ENCODE measurements at places on chromosomes 2 and 18. TPM values are rescaled to one million over a fixed set of nuclear protein-coding genes. Genes with fewer than 3 reads are reported as not detected.

- H3K36me3 ChIP-seq: no peaks in the 10 kb centered on the region
- no peaks in the 10 kb centered on the region for H3K27me3 ChIP-seq
- H3K4me1 ChIP-seq: no peaks in the 10 kb centered on the region
- DNase-seq: no peak
- no peak overlapping the region for H3K4me3 ChIP-seq
- H3K27ac ChIP-seq: no peak overlapping the region
Observed at GRCh38 chr18:68427951-68428401, 286.9 kb downstream of the TMX3 start.

- no peak for DNase-seq
- H3K36me3 ChIP-seq: no peaks in the 10 kb centered on the region
- no peaks in the 10 kb centered on the region for H3K4me1 ChIP-seq
- no peaks in the 10 kb centered on the region for H3K27me3 ChIP-seq
- no peak overlapping the region for H3K27ac ChIP-seq
Observed at GRCh38 chr2:63545023-63545422, 43.3 kb downstream of the WDPCP start.

DNA sequence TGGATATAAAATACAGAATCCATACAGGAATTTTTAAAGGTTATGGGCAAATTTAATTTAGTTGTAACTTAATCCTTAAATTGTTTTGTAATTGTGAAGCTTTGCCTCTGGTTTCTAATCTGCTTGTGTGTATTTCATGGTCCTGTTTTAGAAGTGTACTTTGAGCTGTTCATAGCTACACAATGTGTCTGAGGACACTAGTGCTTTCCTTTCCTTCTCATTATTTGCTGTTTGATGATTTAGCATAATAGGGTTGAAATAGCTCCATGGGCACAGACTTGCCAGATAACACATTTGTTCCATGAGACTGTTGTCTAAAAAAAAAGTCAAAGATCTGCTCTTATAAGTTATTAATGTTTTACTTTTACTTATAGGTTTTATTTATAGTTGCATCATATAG is 134.2 kb downstream of the MYO1B start:
- H3K4me3 ChIP-seq: no peak overlapping the region
- peaks cover 30% of the 10 kb centered on the region for H3K4me1 ChIP-seq
- H3K27ac ChIP-seq: no peak overlapping the region

GRCh38 chr2:78535395-78535794 is 490.1 kb upstream of the REG3G start:
- no peak overlapping the region for H3K27ac ChIP-seq
- DNase-seq: no peak
- no peaks in the 10 kb centered on the region for H3K4me1 ChIP-seq
- H3K27me3 ChIP-seq: no peaks in the 10 kb centered on the region

- no peaks in the 10 kb centered on the region for H3K27me3 ChIP-seq
- peaks cover 67% of the 10 kb centered on the region for H3K4me1 ChIP-seq
- peak overlapping the region; percentile 12 for H3K4me3 ChIP-seq
- peak; percentile 91 for DNase-seq
- H3K36me3 ChIP-seq: peaks cover 33% of the 10 kb centered on the region
Observed at GRCh38 chr2:26772064-26773001, 8.2 kb downstream of the SLC35F6 start.

Gene CFC1B
- not detected for total RNA-seq

Gene DOK1
- total RNA-seq: 38.4 TPM

- H3K27me3 ChIP-seq: no peaks in the 10 kb centered on the region
- H3K27ac ChIP-seq: no peak overlapping the region
- H3K36me3 ChIP-seq: no peaks in the 10 kb centered on the region
- DNase-seq: no peak
- H3K4me3 ChIP-seq: no peak overlapping the region
- no peaks in the 10 kb centered on the region for H3K4me1 ChIP-seq
Observed at GRCh38 chr2:162370931-162371330, 27.0 kb downstream of the GCA start.

- H3K27me3 ChIP-seq: no peaks in the 10 kb centered on the region
- H3K36me3 ChIP-seq: peaks cover 31% of the 10 kb centered on the region
- DNase-seq: no peak
Observed at GRCh38 chr2:27212626-27213471, 781 bp upstream of the SLC5A6 start.

Gene AGPS
- total RNA-seq: 60.1 TPM

Gene FKBP1B
- total RNA-seq: 16.4 TPM

GRCh38 chr18:56565046-56565445 is 73.3 kb downstream of the TXNL1 start:
- DNase-seq: no peak
- H3K27ac ChIP-seq: no peak overlapping the region
- H3K4me1 ChIP-seq: peaks cover 4% of the 10 kb centered on the region

- H3K4me3 ChIP-seq: no peak overlapping the region
- H3K36me3 ChIP-seq: no peaks in the 10 kb centered on the region
- DNase-seq: peak; percentile 53
- H3K27ac ChIP-seq: no peak overlapping the region
Observed at GRCh38 chr2:17851731-17852585, 26.5 kb upstream of the KCNS3 start.

DNA sequence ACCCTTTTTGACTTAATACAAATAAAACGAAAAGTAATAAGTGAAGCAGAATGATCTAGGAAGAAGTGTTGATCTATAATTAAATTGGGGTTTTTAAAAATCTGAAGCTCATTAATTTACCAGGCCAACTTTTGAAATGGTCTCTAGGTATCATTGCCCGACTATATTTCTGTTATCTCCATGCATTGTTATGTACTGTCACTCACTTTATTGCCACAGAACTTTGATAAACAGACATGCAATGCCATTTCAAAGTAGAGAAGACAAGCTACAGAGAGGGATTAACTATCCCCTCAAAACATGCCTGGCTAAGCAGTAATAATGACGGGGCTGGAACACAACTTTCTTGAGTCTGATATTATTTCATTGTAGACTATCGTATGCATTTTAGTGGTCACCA is 147.6 kb upstream of the ITGA4 start:
- peak overlapping the region; percentile 73 for H3K27ac ChIP-seq
- H3K4me1 ChIP-seq: peaks cover 31% of the 10 kb centered on the region
- no peak for DNase-seq
- H3K27me3 ChIP-seq: no peaks in the 10 kb centered on the region
- H3K4me3 ChIP-seq: peak overlapping the region; percentile 26

- peaks cover 5% of the 10 kb centered on the region for H3K4me1 ChIP-seq
- H3K27me3 ChIP-seq: no peaks in the 10 kb centered on the region
- peaks cover 34% of the 10 kb centered on the region for H3K36me3 ChIP-seq
- no peak overlapping the region for H3K4me3 ChIP-seq
- DNase-seq: no peak
- no peak overlapping the region for H3K27ac ChIP-seq
Observed at GRCh38 chr2:231104115-231104713, 20.6 kb downstream of the HTR2B start.

- peaks cover 24% of the 10 kb centered on the region for H3K4me1 ChIP-seq
- no peaks in the 10 kb centered on the region for H3K27me3 ChIP-seq
- peak overlapping the region; percentile 97 for H3K27ac ChIP-seq
Observed at GRCh38 chr2:178450524-178450773, 526 bp downstream of the PRKRA start.

Gene ACVR1C
- 1.7 TPM for total RNA-seq

DNA sequence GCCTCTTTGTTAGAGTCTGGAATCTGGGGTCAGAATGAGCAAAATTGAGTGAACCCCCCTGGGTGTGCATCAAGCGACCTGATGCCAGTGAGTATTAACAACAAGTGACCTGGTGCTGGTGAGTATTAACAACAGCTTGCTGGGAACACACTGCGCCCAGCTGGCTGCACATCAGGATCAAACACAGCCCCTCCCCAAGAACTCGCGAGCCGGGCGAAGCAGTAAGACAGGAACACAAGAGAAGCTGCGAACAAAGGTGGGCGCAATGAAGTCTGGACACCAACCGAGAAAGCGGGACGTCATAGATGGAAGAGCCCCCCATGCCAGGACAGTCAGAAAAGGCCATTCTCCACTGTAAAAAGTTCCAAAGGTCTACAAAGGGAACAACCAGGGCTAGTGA is 34.3 kb downstream of the CRACDL start:
- H3K27me3 ChIP-seq: no peaks in the 10 kb centered on the region
- H3K27ac ChIP-seq: no peak overlapping the region
- DNase-seq: no peak

DNA sequence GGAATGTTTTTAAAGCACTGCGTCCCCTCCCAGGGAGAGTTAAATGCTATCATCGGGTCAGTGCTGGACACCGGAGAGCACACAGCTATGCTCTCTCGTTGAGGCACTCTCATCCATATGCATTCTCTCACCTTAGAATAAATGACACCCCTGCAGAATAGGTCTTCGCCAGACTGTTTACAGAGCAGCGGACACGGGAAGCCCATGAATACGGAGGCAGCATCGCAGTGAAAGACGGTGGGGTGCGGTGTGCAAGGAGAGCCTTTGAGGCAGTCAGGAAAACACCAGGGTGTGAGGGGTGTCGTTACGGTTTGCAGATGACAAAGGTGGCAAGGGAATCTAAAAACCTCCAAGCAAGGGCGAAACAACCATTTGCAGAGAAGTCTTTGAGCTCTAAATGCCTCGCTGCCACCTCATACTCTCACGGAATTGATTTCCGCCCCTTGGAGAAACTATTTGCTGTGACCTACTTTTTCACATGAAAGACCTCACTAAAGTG is 169.2 kb upstream of the FHL2 start:
- H3K4me3 ChIP-seq: no peak overlapping the region
- H3K27me3 ChIP-seq: no peaks in the 10 kb centered on the region
- no peak for DNase-seq
- H3K27ac ChIP-seq: no peak overlapping the region

DNA sequence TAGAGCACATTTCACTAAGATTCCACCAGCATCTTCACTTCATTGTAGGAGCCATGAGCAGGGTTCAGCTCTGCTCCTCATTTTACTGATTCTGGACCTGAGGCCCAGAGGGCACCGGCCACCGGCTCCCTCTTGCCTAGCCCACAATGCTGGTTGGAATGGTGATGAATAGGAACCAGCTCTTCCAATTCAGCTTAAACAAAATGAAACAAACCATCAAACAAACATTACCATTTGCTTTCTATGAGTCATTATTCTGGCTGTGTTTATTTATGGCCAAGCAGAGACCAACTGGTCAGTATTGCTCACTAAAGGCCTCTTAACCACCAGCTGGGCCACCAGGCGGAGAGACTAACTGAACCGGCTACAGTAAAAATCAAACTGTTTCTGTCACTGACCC is 176.7 kb downstream of the MTX2 start:
- no peaks in the 10 kb centered on the region for H3K4me1 ChIP-seq
- no peaks in the 10 kb centered on the region for H3K27me3 ChIP-seq
- no peak for DNase-seq
- no peak overlapping the region for H3K4me3 ChIP-seq

- H3K4me1 ChIP-seq: no peaks in the 10 kb centered on the region
- no peak for DNase-seq
- H3K4me3 ChIP-seq: no peak overlapping the region
- no peak overlapping the region for H3K27ac ChIP-seq
Observed at GRCh38 chr2:104758199-104758620, 95.7 kb upstream of the POU3F3 start.

All from lower lobe of right lung (tissue), 2 donors.